ENCODE measurements at places on chromosomes 3 and 15.

DNA sequence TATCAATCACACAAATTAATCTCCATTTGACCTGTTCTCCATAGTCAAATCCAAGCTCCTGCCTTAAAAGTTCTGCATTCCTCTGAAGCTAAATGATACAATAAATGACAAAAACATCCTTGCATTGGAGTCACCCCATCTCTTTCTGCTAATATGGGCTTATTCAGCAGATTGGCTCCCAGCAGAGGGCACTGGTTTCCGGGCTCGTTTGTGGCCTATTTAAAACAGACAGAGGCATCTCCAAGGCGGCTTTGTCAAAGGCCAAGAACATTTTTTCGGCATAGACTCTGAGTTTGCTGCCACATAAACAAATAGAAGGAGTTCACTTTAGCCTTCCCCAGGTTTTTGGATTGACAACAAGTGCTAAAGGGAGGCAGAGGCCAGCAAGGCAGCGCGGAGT lies 204.4 kb upstream of the RASGRP1 start:
- DNase-seq, result peak; percentile 6

GRCh38 chr3:126035362-126036050 lies 48.4 kb downstream of the SLC41A3 start:
- DNase-seq, result no peak

GRCh38 chr15:48021336-48022086 lies 99.3 kb upstream of the SLC24A5 start:
- DNase-seq, result no peak

DNA sequence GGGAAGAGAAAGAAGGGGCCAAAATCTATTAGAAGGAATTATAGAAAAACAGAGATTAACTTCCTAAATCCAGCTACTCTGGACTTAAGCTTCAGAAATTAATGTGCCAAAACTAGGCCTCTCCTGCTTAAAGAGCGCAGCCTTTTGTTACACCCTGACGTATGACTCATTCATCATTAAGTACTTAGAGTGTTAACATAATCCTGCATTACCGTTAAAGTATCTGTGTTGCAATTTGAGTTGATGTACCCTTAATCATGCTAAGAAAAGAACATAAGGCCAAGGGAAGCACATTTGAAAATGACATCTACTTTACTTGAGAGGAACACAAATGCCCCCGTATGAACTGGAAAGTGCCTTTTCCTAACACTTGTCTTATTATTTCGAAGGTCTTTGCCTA lies 7.9 kb downstream of the HTR3D start:
- no peak for DNase-seq

GRCh38 chr3:150519026-150519425 lies 27.3 kb downstream of the SERP1 start:
- no peak for DNase-seq

Measured in activated naive CD4-positive, alpha-beta T cell treated with anti-CD3 and anti-CD28 coated beads for 36 hours (primary cell).